ENCODE measurements at places on chromosomes 2 and 18.

DNA sequence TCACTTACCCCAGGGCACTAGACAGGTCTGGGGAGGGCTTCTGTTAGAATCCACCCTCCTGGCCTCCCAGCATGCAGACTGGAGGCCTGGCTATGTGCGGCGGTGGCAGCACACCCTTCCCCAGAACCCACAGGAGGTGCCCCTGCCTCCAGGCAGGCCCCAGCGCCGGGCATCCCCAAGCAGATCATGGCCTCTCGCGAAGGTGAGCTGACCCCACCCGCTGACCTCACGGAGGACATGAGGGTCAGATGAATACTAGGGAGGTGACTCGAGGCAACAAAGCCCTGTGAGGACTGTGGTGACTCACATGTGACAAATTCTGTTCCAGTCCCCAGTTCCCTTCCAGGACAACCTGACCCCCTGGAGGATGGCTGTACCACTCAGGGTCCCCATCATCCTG, 1.9 kb downstream of the MAB21L4 start:
- DNase-seq, result no peak

DNA sequence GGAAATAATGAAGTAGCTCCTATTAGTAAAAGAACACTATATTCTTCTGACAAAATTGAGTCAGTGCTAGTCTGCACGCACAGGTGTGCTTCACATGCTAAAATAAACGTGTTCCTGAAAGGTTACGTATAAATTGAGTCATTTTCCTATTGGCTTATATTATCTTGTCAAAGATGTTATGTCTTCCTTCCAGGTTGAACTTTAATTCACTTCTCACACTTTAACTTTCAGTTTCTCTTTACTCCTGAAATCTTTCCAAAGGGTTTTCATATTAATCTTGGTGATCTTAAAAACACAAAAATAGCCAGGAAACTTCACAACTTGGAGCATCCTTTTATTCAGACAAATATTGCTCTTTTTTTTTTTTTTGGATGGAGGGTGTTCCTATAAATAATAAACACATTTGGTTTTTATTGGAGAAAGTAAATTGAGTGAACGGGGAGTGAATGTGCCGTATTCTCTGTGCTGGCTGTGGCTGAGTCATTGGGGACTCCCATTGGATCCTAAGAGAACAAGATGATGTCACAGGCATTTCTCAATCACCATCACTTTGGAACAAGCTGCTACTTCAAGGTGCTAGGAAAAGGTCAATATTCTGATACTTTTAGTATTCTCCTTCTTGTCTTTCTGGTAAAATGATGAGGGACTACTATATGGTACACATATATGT, 150.2 kb upstream of the SPATS2L start:
- no peak for DNase-seq

DNA sequence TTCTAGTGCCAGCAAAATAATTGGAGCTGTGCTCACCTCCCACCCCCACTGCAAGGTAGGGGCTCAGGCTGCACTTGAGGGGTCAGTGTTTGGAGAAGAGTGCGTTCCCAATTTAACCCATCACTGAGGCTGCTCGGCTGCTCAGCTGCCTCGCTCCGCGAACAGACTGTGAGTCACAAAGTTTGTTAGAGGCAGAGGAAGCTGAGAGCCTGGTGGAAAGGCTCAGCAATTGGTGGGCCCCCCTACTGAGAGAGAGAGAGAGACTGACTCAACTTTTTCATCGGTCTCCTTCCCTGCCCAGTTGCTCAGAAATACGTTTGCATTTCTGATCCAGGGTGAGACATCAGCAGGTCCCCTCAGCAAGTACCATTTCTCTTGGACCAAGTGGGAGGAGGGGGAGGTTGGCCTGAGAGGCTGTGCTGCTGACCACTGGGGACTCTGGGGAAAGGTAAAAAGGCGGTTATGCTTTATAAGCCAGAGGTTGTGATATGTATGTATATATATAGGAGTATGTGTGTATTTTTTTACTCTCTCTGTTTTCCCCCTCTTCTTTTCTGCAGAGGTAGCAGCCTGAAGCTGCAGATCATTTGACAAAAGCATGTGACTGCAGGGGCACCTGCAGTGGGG, 1.5 kb downstream of the EFR3B start:
- peak; percentile 15 for DNase-seq

GRCh38 chr18:70293166-70293565, 4.3 kb downstream of the SOCS6 start:
- no peak for DNase-seq

DNA sequence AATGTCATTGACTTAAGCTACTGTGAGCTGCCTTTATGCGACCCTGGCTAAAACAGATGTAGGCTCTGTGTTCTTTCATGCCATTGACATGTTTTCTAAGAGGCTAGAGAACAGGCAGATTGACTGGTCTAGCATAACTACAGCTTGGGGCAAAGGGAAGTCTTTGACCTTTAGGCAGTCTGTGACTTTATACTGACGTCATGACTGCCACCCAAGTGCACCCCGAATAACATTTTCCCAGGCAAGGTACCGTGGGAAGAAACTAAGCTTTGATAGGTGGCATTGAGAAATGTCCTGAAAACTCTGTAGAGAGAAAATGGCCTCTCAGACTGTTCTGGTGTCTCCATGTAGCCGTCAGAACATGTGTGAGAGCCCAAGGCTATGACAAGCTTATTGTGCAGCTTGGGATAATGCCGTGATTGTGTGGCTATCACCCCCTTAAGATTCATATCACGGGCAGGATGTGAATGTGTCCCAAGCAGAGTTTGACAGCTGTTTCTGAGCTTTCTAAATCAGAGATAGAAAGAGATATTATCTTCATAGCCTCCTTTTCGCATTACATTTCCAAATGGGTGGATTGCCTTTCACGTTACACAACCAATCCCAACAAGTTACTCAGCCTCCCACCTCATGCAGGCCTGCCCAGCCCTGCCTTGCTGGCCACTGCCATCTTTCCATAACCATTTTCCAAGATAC, 672.2 kb upstream of the ACVR2A start:
- no peak for DNase-seq

DNA sequence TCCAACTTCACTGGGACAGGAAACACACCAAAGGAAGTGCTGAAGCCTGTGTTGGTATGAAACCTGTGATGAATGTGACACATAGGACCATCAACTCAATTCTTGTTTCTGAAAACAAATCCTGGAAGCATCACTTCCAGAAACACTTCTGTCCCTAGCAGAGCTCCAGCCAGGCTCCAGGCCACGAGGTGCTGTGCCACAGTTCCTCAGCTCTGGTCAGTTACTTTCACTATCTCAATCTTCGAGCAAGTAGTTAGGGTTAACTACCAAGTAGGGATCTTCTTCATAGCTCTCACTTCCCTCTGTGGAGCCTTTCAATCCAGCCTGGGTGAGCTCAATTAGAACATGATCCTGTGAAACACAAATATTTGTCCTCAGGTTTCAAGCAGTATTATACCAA, 3.6 kb upstream of the LCT start:
- no peak for DNase-seq

GRCh38 chr2:132589111-132589830, 80.7 kb downstream of the LYPD1 start:
- no peak for DNase-seq

DNA sequence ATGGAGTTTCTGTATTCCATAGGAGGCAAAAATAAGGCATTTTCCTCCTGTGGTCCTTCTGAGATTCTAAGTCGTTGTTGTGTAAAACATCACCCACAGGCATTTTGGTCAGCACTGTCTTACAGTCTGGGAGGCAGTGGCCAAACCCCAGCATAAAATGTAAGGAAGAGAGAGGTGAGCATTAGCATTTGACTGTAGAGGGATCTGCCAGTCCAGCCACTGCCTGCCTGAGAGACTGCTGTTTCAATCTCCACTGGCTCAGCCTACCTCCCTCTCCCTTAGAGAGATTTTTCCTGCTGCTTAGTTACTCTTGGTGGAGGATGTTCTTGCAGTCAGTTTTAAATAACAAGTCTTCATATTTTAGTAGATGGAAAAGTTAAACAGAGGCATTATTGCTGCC, 77.0 kb downstream of the ARHGEF33 start:
- DNase-seq, result no peak

- DNase-seq, result no peak
Observed at GRCh38 chr2:101850991-101851390, 140.8 kb upstream of the IL1R2 start.

DNA sequence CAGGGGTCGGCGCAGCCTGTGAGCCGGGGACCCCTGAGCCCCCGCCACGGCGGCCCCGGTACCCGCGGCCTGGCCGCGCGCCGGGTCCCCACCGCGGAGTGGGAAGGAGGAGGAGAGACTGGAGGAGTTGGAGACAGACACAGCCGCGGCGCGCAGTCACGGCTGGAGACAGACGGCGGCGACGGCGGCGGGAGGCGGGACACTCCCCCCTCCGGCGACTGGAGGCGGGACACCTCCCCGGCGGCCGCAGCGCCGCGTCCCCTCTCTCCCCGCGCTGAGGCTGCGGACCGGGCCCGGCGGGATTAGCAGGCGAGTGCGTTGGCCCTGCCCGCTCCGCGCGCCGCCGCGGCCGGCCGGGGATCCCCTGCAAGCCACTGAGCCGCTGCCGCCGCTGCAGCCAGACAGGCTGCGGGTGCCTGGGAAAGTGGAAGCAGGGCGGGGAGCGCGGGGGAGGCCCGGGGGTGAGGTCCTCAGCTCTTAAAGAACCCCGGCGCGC, 1.0 kb upstream of the LDLRAD4 start:
- peak; percentile 46 for DNase-seq

- no peak for DNase-seq
Observed at GRCh38 chr2:3208179-3208578, 169.4 kb downstream of the EIPR1 start.

DNA sequence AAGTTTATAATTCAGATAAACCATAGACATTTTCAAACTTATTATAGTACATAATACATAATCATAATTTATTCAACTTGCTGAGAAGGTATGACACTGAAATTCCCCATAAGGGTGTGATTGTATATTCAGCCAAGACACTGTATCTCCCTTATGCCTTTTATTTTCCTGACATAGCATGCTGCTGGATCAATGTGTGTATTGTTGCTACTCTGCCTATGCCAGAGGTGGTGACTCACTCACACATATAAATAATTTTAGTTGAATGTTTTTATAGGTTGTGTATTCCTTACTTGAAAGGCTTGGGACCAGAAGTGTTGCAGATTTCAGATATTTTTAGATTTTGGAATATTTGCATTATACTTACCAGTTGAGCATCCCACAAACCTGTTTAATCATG, 86.8 kb downstream of the VRK2 start:
- DNase-seq, result no peak

DNA sequence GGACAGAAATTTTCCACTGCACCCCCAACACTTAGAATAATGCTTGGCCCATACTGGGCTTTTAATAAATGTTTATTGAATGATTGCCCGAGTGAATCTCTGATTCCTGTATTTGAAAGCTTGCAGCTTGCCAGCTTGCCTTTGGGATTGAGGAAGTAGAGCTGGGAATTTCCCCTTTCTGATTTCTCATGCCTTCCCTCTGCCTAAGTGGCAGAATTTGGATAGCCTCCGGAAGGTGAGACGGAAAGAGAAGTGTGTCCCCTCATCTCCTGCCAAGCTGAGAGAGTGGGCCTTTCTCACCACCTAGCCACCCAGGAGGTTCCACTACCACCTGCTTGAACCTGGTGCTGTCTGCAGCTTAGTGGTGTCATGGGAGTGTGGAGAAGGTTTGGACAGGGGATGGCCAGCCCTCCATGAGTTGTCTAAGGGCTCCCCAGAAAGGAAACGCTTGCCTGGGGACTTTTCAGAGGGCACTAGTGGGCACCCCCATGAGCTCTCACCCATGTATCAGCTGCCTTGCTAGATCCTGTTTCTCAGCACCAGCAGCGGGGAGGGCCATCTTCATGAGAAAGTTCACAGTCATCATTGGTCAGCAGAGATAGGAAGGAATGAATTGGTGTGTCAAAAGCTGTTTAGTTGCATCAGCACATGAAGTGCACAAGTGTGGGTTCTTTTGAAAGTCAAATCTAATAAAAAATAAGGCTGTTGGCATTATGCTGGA, 8.6 kb upstream of the NCOA1 start:
- no peak for DNase-seq

GRCh38 chr2:96832754-96833507, 10.9 kb downstream of the ANKRD23 start:
- no peak for DNase-seq

GRCh38 chr2:241770185-241770935, 6.3 kb upstream of the GAL3ST2 start:
- DNase-seq, result no peak

GRCh38 chr2:197455428-197455827, 2.1 kb downstream of the COQ10B start:
- no peak for DNase-seq

- no peak for DNase-seq
Observed at GRCh38 chr2:46716927-46717326, 198.7 kb downstream of the MCFD2 start.

- DNase-seq, result no peak
Observed at GRCh38 chr18:9239720-9240119, 94.9 kb upstream of the TWSG1 start.

DNA sequence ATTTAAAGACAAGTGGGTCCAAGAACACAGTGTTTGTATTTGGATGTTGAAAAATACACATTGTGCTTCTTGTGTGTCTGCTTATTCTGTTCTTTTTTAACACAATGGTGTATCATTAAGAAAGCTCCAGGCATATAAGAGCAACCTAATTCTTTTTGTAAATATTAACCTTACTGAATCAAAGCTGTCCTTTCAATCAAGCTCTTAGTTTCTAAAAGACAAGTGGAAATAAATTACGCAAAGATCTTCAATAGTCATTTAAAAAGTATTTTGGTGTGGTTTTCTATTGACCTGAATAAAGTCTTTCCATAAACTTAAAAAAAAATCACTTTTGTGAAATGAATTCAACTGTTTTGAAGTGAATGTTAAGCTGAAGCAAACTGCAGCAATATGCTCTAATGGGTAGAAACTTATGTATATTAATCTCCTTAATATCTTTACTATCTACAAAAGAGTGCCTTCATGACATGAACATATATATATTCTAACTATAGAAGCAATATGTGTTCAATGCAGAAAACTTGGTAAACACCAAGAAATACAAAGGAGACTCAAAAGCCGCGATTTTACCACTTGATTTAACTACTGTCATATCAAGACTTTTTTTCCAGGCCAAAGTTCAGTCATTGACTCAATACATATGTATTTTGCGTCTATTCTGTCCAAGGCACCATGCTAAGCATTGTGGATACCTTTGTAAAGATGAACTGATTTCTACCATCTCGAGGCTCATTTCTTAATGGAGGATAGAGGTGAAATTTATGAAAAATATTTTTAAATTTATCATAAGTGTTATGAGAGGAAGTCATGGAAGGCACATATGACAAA, 97.7 kb downstream of the ARHGAP15 start:
- no peak for DNase-seq

- no peak for DNase-seq
Observed at GRCh38 chr2:84690225-84690624, 173.9 kb downstream of the DNAH6 start.
